ENCODE measurements at places on chromosomes 1 and 21. TPM values are rescaled to one million over a fixed set of nuclear protein-coding genes. Genes with fewer than 3 reads are reported as not detected.
A peak's percentile ranks its signal among the peaks of the same experiment; 100 is the strongest.

The KCNJ9 gene
- total RNA-seq: not detected

DNA sequence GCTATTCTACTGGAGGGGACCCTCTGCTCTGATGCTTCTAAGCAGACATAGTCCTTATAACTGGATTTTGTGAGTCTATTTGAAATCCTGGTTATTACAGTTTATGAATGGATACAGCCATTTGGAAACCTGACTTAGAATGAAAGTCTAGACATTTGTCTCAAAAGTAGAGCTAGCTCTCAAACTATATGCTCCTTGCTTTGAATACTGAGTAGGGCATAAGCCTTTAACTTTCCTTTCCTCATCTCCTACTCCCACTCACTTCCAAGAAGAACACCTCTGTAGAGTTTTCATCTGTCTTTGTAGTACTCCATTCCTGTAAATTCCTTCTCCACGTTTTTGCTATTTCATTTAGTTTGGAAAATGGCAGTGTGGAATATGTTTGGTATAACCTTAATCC lies 9.0 kb upstream of the ARID1A start:
- DNase-seq: no peak

The ERICH3 gene
- total RNA-seq: not detected

The CHRM3 gene
- total RNA-seq: not detected

- no peak for DNase-seq
Measured at GRCh38 chr1:59414406-59415133, 117.7 kb downstream of the FGGY start.

The CFHR2 gene
- total RNA-seq: 0.37 TPM

The OR2T33 gene
- total RNA-seq: not detected

- DNase-seq: no peak
Measured at GRCh38 chr1:76240316-76240715, 165.8 kb downstream of the ST6GALNAC3 start.

DNA sequence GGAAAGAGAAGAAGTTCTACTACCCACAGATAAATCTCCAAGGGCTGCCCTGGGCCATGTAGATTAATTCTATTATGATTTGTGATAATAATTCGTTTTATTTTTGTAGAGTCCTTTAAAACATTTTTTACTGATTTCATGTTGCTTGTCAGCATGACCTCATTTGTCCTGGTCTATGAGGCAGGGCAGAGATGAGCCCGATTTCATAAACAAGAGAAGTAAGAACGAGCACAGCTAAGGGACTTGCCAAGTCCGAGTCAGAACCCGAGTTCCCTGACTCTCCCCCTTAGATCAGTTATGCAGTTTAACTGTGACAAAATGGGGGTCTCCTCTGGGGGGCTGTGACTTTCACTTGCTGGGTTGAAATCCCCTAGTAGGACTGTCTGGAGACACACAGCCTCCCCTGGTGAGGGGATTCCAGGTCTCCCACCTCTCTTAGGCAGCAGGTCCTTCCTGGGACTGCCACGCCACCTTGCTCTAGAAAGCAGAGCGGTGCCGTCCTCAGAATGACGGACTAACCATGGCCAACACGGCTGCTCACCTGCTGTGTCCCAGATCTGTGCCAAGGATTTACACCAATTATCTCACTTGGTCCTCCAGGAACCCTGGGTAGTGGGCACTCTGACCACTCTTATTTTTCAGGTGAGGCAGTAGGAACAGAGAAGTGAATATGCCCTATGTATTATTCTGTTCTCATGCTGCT lies 31.0 kb upstream of the SOX13 start:
- DNase-seq: no peak

The SPRR2F gene
- total RNA-seq: not detected

- DNase-seq: no peak
Measured at GRCh38 chr1:231844986-231845502, 218.5 kb downstream of the DISC1 start.

DNA sequence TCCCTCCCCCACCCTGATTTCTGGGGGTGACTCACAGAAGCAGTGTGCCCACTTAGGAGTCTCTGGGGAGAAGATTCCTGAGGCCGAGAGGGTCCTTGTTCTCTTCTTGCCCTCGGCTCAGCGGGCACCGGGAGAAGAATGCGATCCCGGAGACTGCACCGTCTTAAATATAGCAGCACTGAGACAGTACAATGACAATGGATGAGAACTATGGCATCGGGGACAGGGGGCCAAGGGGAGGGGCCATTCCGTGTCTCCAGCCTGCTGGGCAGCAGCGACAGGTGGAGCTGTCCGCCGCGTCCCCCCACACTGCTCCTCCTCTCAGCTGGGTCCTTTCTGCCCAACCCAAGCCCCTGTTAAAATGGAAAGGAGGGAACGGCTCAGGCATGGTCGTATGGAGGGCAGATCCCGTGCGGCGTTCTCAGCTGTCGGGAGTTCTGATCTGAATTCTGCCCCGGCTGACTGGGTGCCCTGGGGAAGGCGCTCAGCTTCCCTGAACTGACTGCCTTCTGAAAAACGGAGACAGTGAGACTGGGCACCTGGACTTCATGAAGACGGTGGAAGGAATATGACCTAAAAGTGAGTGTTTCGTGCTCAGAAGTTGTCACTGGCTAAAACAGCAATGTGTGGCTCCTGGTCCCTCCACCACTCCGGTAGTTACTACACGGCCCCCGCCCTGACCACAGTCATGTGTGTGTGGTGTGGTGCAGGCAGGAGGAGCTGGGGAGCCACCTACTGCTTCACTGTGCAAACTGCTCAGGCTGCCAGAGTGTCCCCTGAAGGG lies at the start of gene MYOM3:
Gene MYOM3, minus strand, starts transcription at position 140 of the 784 bp plus-strand sequence. CDS start 3,499 bp downstream, outside the sequence.
- peak; percentile 86 for DNase-seq

GRCh38 chr1:71834601-71835441 lies 447.5 kb downstream of the NEGR1 start:
- DNase-seq: no peak

DNA sequence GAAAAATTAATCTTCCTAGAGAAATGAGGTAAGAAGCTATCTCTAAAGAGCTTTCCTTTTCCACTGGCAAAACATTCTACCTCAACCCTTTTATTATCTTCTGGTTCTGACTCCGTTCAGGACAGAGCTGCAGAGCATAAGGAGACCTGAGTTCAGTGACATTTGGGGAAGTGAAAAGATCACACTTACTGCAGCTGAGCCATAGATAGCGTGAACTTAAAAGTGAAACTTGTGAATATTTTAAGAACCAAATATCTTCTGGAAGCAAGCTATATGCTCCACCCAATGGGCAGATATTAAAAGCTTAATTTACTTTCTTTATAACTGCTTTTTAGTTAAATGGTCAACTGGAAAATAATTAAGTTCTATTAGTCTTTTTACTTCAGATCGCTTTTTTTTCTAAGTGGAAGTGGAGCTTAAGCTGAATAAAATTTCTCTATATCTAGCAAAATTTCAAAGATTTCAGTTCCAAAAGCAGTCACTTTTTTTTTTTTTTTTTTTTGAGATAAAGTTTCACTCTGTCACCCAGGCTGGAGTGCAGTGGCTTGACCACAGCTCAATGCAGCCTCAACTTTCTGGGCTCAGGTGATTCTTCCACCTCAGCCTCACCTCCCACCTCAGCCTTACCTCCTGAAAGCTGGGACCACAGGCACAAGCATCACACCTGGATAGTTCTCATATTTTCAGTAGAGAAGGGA lies 11.9 kb downstream of the PTPN22 start:
- DNase-seq: peak; percentile 49

DNA sequence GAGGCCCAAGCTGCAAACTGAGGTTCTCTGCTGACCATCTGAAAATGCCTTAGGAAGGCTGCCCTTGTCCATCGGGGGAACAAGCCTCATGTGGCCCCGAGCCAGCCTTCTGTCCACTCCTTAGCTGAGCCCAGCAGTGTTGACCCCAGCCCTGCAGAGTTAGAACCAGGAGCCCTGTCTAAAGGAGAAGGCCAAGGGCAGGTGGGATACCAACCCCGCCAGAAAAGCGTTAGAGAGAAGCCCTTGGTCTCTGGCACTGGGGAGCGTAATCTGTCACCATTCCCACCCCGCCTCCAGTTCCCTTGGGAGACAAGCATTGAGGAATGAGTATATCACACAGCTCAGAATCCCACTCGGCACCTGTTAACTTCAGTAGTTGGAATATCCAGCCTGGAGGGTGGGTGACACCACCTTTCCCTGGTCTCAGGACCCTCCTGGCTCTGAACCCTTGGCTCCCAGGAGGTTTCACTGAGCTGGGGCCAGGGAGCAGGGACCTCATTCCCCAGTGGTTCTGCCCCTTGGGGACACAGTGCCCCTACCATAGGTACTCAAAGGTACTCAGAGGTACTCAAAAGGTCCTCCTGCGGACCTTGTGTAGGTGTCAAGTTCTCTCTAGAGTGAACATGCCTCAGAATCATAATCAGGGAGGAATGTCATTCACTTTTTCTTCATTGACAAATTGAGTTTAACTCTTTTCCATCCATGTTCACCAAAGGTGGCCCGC lies 16.4 kb downstream of the ETS2 start:
- no peak for DNase-seq

DNA sequence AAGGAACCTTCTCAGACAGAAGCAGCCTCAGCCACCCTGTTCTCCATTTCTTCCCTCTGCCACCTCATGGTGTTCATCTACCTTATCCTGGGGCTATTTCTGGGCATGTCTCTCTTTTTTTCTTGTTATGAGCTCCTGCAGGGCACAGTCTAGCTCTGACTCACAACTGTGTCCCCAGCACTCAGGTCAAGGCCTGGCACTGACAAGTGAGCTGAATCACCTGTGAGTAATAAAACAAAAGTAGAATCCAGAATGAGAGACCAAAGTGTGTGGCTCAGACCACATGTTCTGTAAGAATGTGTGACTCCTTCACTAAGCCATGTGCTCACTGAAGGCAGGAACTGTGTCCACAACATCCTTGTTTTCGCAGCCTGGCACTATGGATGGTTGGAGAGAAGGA lies 23.2 kb downstream of the C1orf94 start:
- no peak for DNase-seq

The ATP1A2 gene
- total RNA-seq: not detected

- DNase-seq: no peak
Measured at GRCh38 chr1:21568809-21569385, 59.7 kb downstream of the ALPL start.

GRCh38 chr1:165823552-165824268 lies 3.7 kb upstream of the UCK2 start:
- DNase-seq: no peak

The CCDC17 gene
- 2.8 TPM for total RNA-seq

DNA sequence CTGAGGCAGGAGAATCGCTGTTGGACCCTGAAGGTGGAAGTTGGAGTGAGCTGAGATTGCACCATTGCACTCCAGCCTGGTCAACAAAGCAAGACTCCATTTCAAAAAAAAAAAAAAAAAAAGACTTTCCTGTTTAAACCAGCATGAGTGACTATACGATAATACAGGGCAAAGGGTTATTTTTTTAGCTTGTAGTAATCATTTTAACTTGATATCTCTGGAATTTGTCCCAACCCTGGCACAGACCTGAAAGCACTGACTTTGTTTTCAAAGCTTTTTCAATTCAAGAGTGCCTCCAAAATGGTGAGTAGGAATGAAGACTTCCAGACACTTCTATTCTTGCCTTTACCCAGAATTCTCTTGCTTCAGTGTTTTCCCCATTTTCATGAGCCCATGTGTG lies 4.4 kb upstream of the TMCO2 start:
- no peak for DNase-seq

GRCh38 chr21:38433471-38433870 lies 64.8 kb downstream of the ERG start:
- no peak for DNase-seq

DNA sequence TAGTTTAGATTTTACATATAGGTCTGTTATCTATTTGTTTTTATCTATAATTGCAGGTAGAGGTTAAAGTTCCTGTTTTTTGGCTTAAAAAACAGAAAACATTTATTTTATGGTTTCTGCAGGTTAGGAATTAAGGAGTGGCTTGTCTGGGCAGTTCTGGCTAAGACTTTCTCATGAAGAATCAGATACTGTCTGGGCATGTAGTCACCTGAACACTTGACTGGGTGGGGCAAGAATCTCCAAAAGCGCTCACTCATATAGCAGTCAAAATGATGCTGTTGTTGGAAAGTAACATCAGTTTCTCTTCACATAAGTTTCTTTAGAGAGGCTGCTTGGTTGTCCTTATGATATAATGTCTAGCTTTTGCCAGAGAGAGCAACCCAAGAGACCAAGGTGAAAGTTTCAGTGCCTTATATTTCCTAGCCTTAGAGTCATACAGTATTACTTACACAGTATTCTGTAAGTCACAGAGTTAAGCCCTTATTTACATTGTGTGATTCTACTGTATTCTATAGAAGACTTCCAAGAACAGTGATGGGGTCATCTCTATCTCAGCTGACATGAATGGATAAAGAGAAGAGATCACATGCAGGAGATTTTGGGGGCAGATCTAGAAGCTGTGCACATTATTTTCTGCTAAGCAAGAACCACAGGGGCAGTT lies 125.4 kb upstream of the GPR52 start:
- DNase-seq: no peak

The S100A9 gene
- not detected for total RNA-seq

GRCh38 chr1:199096591-199096990 lies 457.8 kb downstream of the PTPRC start:
- no peak for DNase-seq

The CD34 gene
- total RNA-seq: not detected

GRCh38 chr21:37619464-37619974 lies 252.9 kb downstream of the DYRK1A start:
- no peak for DNase-seq

The AMY2B gene
- 3.2 TPM for total RNA-seq

The CLCNKB gene
- total RNA-seq: not detected

GRCh38 chr1:18808550-18808949 lies 50.9 kb downstream of the TAS1R2 start:
- DNase-seq: no peak

DNA sequence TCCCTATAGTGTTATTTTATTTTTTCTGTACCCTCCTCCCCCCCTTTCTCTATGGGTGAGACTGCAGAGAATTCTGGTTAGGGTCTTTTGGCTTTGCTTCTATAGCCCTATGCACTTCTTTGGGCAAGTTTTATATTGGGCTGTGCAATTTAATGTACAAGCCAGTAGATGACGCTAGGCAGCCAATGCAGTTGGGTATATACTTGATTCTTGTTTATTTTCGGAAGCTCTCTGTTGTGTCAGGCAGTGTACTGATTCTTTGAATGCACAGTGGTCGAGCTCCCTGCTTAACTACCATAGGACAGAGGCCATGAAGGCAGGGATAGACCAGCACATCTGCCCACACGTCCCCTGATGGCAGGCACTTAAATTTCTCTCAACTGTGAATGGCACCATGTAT lies 34.1 kb upstream of the GPR52 start:
- DNase-seq: no peak

All from activated CD4-positive, alpha-beta T cell treated with anti-CD3 and anti-CD28 coated beads, Interleukin-2, amount 10 ng/mL, durations not matched to agents 24 days and 14 days (primary cell).